ENCODE measurements at places on chromosomes 4 and X.

GRCh38 chr4:17595471-17596005, 18.5 kb downstream of the LAP3 start:
- no peak overlapping the region for H3K4me3 ChIP-seq
- H3K27ac ChIP-seq, result no peak overlapping the region
- no peaks in the 10 kb centered on the region for H3K27me3 ChIP-seq

GRCh38 chr4:52780617-52781354, 29.6 kb upstream of the ERVMER34-1 start:
- H3K27me3 ChIP-seq, result peaks cover 5% of the 10 kb centered on the region
- no peak overlapping the region for H3K27ac ChIP-seq
- no peak overlapping the region for H3K4me3 ChIP-seq
- no peaks in the 10 kb centered on the region for H3K4me1 ChIP-seq
- H3K36me3 ChIP-seq, result no peaks in the 10 kb centered on the region

DNA sequence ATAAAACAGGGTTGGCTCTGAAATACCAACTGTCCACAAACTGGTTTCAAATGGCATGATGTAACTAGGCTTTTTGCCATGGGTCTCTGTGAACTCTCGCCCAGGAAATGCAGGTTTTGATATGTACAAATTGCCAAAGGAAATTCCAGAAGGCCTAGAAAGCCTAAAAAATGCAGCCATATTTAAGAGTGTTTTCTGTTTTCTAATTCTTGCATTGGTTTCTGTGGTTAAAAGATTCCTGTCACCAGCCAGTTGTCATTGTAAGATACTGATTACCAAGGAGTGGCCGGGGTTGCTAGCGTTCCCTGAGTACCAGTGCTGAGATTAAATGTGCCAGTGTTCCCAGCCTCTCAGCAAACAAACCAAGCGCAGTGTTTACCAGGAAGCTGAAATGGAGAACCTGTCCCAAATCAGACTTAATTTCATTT, 53.9 kb upstream of the SORBS2 start:
- H3K36me3 ChIP-seq, result no peaks in the 10 kb centered on the region
- H3K27me3 ChIP-seq, result peaks cover 7% of the 10 kb centered on the region
- no peaks in the 10 kb centered on the region for H3K4me1 ChIP-seq
- H3K27ac ChIP-seq, result no peak overlapping the region
- no peak for DNase-seq

DNA sequence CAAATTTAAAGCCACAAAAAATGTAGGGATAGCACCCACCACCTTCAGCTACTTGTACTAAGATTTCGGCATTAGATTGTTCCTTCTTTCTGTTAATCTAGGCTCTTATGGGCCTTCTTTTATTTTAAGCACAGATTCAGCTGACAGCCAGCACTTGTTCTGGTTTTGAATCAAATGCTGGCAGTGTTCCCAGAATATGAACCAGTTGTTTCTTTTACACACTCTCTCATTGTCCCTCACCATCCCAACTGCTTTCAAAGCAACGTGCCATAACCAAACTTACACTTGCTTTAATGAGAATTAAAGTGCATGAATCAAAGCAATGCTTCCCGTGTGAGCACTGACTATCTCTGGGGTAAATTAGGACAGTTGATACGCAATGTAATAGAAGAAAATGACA, 744.5 kb upstream of the FAM241A start:
- H3K4me1 ChIP-seq, result no peaks in the 10 kb centered on the region
- no peaks in the 10 kb centered on the region for H3K36me3 ChIP-seq
- no peak overlapping the region for H3K27ac ChIP-seq
- no peak overlapping the region for H3K4me3 ChIP-seq
- no peaks in the 10 kb centered on the region for H3K27me3 ChIP-seq
- DNase-seq, result no peak

DNA sequence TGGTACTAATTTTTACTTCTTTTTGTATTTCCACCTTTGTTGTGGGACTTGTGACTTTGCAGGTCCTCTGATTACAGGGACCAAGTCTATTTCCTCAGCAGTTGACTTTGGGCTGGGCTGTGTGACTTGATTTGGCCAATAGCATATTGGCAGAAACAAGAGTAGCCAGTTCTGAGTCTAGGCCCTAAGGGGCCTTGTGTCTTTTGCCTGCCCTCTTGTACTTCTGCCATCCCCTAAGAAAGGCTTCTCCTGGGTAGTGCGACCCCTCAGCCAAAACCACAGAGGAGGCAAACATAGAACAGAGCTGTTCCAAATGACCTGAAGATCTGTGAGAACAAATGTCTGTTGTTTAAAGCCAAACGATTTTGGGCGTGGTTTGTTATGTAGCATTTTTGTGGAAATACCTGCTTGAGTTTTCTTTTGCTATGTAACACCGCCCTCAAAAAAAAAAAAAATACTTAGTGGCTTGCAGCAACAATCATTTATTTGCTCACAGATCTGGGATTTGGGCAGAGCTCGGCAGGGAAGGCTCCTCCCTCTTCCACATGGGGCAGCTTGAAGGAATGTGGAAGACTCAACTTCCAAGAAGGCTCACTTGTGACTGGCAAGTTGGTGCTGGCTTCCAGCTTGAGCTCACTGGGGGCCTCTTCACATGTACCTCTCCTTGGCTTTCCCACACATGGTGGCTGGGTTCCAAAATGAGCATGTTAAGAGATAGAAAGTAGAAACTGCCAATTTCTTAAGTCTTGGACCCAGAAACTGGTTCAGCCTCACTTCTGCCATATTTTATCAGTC, 423.0 kb upstream of the CNKSR2 start:
- no peaks in the 10 kb centered on the region for H3K4me1 ChIP-seq
- H3K27me3 ChIP-seq, result no peaks in the 10 kb centered on the region
- H3K36me3 ChIP-seq, result no peaks in the 10 kb centered on the region
- H3K4me3 ChIP-seq, result no peak overlapping the region

DNA sequence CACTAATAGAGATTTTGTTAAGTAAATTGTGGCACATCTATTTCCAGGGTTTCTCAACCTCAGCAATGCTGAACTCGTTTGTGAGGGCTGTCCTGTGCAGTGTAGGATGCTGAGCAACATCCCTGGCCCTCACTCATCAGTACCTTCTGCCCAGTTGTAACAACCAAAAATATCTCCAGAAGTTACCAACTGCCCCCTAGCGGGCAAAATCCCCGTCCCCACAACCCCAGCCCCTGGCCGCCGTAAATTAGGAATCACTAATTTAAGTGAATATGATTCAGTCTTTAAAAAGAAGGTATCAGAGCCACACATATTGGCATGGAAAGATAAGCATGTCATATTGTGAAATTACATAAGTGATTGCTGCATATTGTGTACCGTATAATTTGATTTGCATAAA, 123.4 kb downstream of the ASB9 start:
- no peak overlapping the region for H3K27ac ChIP-seq
- H3K4me1 ChIP-seq, result peaks cover 26% of the 10 kb centered on the region
- no peak overlapping the region for H3K4me3 ChIP-seq
- H3K27me3 ChIP-seq, result no peaks in the 10 kb centered on the region
- H3K36me3 ChIP-seq, result no peaks in the 10 kb centered on the region

DNA sequence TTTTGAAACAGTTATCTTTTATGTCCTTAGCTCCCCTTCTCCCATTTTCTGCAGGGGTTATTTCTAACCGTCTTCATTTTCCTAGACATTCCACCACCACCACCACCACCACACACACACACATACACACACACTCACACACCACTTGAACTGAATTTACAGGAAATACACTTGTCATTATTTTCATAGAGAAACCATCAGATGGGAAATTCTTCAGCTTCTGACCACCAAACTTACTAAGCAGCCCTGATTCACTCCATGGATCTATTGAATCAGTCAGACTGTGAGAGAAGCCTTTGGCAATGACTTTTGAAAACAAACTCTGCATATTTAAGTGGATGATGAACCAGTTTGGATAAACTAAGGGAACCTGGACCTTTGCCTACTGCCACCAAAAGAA, 210.1 kb upstream of the NHS start:
- H3K27me3 ChIP-seq, result no peaks in the 10 kb centered on the region
- H3K27ac ChIP-seq, result no peak overlapping the region
- no peak overlapping the region for H3K4me3 ChIP-seq
- no peaks in the 10 kb centered on the region for H3K4me1 ChIP-seq
- no peak for DNase-seq
- H3K36me3 ChIP-seq, result no peaks in the 10 kb centered on the region

DNA sequence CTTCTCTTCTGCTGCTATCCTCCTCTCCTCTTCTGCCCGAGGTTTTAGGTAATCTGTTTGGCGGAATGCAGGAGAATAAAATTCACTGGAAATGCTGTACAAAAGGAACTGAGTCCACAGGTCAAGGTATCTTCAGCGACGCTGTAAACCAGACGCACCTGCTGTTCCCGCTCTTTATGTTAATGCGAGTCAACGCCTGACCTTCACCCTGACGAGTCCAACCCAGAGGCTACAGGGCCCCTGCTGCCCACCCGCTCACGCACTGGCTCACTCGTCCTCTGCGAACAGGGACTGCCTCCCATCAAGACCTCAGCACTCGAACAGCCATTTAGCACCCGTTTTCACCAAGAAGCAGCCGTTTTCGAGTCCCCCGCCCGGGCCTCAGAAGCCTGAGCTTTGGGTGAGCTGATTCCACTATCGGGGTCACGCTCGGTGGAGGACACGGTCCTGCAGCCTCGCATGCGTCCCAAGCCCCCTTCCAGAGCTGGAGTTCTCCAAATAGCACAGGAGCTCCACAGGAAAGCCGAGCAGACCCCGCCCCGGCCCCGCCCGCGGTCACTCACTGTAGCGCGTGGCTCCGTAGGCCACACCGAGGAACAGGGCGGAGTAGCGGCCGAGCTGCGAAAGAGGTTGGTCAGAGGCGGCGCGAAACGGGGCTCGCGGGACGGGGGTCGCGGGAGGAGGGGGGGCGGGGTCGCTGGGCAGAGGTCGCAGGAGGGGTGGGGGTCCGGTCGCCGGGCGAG, 556 bp downstream of the ATP5ME start:
- peak overlapping the region; percentile 73 for H3K27ac ChIP-seq
- no peak for DNase-seq
- H3K4me3 ChIP-seq, result peak overlapping the region; percentile 89
- H3K4me1 ChIP-seq, result peaks cover 24% of the 10 kb centered on the region

DNA sequence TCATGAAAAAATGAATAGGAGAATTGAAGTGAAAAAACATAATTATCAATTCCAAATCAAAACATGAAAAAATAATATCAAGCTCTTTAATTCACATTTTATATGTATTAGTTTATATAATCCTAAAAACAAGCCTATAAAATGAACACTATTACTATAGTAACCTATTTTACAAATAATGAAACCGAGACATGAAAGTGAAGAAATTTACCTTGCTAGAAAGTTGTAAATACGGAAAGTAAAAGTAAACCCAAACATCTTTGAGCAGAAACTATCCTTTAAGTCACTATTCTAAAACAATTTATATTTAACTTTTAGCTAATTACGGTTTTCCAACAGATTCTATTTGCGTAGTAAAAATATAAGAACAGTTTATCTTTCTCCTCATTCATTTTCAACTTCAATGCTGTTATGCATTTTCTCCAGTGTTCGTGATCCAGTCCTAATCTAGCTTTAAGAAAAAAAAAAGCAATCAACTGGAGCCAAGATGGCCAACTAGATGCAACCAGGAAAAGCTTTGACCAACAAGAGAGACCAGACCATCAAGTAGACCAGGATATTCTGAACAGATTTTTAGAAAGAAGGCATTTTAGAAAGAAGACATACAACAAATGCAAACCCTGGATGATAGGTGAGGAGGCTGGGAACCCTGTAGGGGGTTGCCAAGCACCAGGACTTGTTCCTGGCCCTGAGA, 67.0 kb downstream of the DDX53 start:
- H3K36me3 ChIP-seq, result no peaks in the 10 kb centered on the region
- DNase-seq, result no peak
- H3K27ac ChIP-seq, result no peak overlapping the region

GRCh38 chrX:40646489-40647306, 663 bp downstream of the CXorf38 start:
- H3K27me3 ChIP-seq, result no peaks in the 10 kb centered on the region
- peak overlapping the region; percentile 96 for H3K4me3 ChIP-seq
- peak overlapping the region; percentile 96 for H3K27ac ChIP-seq
- peaks cover 20% of the 10 kb centered on the region for H3K36me3 ChIP-seq

DNA sequence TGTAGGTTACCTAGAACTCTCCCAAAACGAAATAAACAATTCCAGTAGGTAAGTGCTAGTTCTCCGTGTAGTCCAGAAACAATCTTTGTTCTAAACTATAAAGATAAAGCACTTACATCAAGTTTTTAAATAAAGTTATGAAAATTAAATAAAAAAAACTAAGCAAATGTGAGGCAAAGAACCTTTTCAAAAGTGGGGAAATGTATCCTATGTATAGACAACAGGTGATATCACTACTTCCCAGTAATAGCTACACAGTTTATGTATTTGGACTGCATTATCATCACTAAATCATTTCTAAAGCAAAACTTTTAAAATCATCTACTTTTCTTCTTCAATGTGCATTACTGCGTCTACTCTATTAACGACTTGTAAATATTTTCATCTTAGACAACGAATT, 2.0 kb downstream of the YTHDC1 start:
- H3K4me3 ChIP-seq, result peak overlapping the region; percentile 93
- H3K27ac ChIP-seq, result peak overlapping the region; percentile 92

- H3K4me3 ChIP-seq, result no peak overlapping the region
- H3K4me1 ChIP-seq, result peaks cover 11% of the 10 kb centered on the region
- DNase-seq, result peak; percentile 56
- H3K27ac ChIP-seq, result no peak overlapping the region
- H3K36me3 ChIP-seq, result peaks cover 20% of the 10 kb centered on the region
- H3K27me3 ChIP-seq, result no peaks in the 10 kb centered on the region
Measured at GRCh38 chrX:103687696-103688201, 1.2 kb upstream of the MORF4L2 start.

DNA sequence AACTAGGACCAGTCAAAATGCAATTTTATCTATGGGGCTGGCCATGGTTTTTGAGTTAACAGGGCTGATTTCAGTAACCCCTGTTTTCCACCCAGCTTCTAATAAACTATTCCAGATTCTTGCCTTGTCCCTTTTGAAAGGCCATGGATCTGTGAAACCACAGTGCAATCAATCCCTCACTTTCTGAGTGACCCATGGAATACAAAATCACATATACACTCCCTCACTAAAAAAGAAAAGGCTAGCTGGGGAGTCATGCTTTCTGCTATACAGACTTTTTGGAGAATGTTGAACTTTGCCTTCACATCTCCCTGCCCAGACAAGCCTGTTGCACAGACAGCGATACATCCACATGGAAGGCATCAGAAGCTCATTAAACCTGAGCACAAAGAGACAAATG, 47.9 kb downstream of the MAD2L1 start:
- DNase-seq, result no peak
- H3K4me3 ChIP-seq, result no peak overlapping the region
- peaks cover 22% of the 10 kb centered on the region for H3K27me3 ChIP-seq
- H3K36me3 ChIP-seq, result no peaks in the 10 kb centered on the region
- no peaks in the 10 kb centered on the region for H3K4me1 ChIP-seq
- no peak overlapping the region for H3K27ac ChIP-seq

- no peak overlapping the region for H3K27ac ChIP-seq
- H3K27me3 ChIP-seq, result no peaks in the 10 kb centered on the region
- peaks cover 31% of the 10 kb centered on the region for H3K36me3 ChIP-seq
Measured at GRCh38 chrX:139815771-139816170, 107.8 kb upstream of the MCF2 start.

DNA sequence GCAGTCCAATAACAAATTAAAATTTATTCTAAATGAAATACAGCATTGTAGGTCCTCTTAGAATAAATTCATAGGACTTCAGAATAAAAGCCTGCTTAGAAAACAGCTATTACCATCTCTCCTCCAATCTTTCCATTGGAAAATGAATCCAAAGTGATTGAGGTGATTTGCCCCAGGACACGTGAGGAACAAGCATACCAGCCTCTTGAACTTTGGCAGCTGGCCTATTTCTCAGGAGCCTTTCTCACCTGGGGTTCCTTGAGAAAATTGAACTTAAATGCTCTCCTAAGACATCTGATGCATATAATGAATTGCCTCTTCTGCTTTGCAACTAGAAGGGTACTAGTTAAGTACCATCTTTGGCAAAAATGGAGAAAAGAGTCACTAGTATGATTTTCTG, 13.5 kb downstream of the ARHGAP24 start:
- no peak for DNase-seq
- H3K27ac ChIP-seq, result no peak overlapping the region
- H3K4me3 ChIP-seq, result no peak overlapping the region
- H3K4me1 ChIP-seq, result no peaks in the 10 kb centered on the region
- no peaks in the 10 kb centered on the region for H3K27me3 ChIP-seq

Data from activated naive CD8-positive, alpha-beta T cell treated with anti-CD3 and anti-CD28 coated beads, Interleukin-2, amount 50 U/mL, for 24 hours (primary cell).